ENCODE measurements at places on chromosomes 1 and 21.

DNA sequence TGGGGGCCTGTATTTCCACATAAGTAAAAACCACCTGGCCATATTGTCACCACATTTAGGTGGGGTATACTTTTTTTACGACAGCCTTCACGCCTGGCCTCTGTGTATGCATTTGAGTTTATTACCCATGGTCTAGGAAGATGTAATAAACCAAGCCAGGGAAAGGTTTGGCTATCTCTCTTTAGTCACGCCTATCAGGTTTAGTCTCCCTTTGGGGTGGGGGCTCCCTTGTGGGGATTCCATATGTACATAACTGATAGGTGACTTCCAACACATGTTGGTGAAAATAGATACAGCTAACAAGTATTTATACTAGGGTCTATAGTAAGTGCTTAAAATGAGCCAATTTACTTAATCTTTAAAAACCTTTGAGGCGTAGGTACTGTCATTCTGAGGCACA lies 4.2 kb downstream of the YBX1 start:
- DNase-seq: no peak

DNA sequence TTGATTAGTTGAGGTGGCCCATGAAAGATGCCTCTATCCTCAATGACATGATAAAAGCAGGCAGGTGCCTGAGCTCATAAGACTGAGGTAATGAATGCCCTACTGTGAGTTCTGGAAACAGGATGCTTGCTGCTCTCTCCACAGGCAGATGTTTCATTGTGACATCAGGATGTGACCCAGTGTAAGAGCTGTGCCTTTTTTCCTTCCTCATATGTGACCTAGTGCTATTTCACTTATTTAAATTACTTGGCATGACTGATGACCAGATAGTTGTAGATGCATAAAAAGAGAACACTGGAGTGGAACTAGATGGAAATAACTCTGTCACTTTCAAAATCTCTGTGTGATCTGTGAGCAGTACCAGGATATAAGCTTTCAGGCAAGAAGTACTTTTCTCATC lies 31.9 kb downstream of the KIF14 start:
- no peak for DNase-seq

- DNase-seq: no peak
Measured at GRCh38 chr1:160911925-160912324, 26.9 kb upstream of the ITLN1 start.

DNA sequence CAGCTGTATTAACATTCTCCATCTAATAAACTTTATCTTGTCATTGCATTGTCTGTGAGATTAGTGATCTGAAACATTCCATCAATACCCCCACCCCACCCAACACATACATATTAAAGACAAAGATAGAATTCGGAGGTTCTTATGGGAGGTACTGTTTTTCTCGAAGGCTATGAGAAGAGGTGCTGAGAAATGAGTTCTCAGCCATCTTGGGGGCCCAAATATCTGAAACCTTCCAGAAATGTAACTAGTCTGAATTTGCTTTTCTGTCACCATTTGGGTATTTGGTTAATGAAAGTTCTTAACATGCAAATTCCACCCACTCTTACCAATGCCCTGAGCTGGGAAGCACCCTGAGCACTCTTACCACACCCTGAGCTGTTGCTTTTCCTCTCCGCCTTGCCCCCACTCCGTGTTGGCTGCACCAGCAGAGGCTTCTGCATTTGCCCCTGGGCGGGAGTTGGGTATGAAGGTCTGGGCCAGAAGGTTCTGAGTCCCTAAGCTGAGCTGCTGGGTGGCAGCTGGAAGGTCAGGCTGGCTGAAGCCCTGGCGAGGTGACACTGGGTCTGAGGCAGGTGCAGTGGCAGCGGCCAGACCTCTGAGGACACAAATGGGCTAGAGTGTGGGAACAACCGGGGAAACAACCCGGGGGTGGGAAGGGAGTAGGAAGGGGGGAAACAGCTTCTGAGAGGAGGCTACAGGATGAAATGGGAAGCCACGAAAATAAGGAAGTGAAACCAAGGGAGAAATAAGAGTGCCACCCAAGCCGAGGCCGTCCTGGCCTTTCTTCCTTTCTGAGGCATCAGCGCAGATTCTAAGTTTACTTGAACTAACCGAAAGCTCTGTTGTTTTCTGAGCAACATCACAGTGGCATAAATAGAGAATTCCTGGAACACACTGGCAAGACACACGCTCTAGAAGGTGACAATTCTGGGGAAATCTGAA lies 26.3 kb upstream of the IER5 start:
- no peak for DNase-seq

DNA sequence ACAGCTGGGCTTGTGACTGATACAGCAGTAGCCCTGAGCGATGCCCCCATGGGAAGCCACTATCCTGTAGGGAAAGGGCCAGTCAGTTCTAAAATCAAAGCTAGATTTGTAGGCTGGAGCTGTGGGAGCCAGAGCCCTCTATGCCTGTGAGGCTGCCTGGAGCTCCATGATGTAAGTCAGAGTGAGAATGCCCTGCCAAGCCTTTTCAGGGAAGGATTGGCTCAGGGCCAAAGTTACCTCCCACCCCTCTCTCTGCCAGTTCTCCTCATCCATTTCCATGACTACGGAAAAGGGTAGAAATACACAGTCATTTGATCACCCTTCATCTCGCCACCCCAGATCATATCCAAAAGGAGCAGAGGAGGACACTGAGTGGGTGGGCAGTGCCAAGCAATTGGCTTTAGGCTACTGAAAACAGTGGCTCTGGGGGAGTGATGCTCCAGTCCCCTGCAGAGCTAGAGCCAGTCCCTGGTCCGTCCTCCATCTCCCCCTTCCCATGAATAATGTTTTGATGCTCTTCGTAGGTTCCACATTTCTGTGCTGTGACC lies 59.5 kb upstream of the KCNA3 start:
- DNase-seq: no peak

DNA sequence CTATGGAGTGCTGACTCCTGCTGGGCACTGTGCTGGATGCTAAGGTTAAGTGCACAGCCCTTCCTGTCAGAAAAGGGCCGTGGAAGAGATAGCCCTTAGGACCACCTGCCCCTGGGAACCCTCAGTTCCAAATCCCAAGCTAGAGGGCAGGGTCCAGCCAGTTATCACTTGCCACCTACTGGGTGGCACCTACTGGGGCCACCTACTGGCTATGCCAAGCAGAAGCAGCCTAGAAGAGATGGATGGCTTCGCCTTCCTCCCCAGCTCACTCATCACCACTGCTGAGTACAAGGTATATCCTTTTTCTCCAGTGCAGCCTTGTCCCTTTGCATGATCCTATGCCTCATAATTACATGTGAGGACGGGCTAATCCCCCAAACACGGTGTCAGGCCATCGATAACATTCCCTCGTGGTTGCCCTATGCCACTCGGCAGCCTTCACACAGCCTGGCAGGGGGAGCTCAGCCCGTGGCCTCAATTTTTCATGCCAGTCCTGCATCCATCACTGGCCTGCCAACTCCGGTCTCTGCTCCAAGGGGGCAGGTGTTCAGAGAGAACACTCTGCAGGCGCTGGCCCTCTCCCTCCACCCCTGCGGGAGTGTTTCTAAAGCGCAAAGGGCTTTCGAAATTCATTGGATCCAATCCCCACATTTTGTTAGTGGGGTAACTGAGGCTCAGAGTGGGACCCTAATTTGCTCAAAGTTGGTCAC lies 49.0 kb downstream of the SYT2 start:
- DNase-seq: no peak

DNA sequence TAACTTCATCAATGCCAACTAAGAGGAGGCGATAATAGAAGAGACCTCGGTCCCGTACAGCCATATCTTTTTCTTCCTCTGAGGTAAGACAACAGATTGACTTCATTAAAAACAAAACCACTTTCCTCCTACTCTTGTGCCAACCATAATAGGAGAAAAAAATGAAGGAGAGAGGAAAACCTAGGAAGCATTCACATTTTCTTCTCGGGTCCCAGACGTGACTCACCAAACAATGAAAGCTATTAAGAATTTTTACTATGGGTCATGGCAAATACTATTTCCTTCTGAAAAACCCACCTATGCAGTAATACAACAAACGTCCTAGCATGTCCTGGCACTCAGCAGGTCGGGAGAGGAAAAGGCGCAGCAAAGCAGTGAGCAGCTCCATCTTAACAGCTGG lies 8.6 kb upstream of the BCL2L15 start:
- no peak for DNase-seq

DNA sequence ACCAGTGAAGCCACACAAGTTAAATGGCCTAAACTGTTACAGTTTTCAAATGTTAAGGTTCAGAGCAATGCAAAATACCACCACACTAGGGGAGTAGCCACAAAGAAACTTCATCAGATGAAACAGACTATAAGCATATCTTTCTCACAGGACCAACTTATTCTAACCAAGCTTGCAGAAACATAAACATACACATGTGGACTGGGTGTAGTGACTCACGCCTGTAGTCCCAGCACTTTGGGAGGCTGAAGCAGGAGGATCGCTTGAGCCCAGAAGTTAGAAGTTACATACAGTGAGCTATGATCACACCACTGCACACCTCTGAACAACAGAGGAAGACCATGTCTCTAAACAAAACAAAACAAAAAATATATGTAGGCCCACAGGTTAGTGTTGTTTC lies 17.3 kb downstream of the WDR47 start:
- DNase-seq: no peak

- no peak for DNase-seq
Measured at GRCh38 chr1:25784575-25785051, 15.4 kb upstream of the SELENON start.

- DNase-seq: no peak
Measured at GRCh38 chr1:243260221-243260880, 4.5 kb downstream of the SDCCAG8 start.

DNA sequence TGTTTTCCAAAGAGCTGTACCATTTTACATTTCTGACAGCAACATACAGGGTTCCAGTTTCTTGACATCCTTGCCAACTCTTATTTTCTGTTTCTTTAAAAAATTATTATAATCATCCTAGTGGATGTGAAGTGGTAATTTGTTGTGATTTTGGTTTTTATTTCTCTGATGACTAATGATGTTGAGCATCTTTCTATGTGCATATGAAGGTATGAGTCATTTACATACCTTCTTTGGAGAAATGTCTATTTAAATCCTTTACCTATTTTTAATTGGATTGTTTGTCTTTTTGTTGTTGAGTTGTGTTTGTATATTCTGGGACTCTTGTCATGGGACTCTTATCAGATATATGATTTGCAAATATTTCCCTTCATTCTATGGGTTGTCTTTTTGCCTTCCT lies 20.8 kb upstream of the MPC2 start:
- no peak for DNase-seq

All from T follicular helper cell (primary cell).